NCI-H1694 (cell line): ENCODE measurements at places on chromosomes 1 and 21.

DNA sequence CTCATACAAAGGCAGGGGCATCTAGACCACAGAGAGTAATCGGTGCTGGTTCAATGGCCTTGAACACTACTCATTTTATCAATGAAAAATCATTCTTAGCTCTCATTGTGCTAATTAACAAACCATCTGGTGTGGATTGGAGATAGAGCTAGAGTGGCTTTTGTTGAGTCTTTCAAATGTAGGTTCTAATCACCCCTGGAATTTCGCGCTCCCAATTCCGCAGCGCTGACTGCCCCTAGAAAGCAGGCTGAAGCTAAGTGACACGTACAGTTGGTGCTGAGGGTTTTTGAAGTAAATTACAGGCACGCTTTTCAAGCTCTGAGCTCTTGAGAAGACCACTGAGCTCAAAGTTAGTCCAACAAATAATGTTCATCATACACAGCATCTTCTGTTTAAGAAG, 31.2 kb upstream of the CA6 start:
- DNase-seq, result no peak

- DNase-seq, result no peak
These were observed 3.3 kb downstream of the HNRNPU start for GRCh38 chr1:244860914-244861610.

DNA sequence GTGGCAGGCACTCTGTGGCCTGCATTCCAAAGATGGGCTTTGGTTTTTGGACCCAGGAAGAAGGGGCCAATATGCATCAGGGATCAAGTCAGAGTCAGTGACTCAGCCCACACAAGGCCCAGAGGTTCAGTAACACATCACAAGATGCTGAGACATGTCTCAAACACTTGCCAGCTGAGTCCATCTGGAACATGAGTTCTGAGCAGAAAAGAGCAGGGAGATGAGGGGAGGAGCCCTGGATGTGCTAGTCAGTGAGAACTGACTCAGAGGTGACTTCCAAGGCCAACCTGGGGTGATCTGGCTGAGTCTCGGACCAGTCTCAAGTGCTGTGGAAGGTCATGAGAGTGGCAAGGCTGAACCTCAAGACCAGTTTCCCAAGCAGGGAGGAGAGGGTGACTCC, 150.1 kb downstream of the CDC7 start:
- DNase-seq, result peak; percentile 4

- no peak for DNase-seq
These were observed 13.0 kb upstream of the PLPPR5 start for GRCh38 chr1:99017655-99018054.

DNA sequence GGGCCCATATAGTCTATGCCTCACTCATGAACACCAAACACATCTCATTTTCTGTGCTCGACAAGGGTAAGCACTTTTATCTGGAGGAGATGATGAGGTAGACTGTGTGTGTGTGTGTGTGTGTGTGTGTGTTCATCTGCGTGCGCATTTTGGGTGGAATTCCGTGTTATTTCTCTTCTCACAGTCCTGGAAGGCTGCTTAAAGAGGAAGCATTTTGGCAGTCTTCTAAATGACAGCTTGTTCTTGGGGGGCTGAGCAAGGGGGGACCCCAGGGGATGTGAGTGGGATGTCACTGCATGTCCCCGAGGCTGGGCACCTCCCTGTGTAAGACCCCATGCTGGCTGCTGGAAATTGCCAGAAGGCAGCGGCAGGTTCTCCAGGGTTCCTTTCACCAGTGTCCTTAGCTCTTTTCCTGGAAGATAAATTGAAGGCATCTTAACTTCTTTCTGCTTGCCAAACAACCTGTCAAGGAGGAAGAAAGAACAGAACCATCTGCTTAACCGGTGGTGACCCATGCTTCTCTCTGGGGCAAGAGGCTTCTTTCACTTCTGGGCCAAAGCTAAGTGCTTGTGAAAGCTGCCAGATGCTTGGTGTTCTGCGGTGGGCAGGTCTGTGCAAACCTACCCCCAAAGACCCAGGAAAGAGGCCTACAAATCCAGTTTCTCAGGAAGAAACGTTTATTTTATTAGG, 9.9 kb upstream of the RD3 start:
- DNase-seq, result no peak

DNA sequence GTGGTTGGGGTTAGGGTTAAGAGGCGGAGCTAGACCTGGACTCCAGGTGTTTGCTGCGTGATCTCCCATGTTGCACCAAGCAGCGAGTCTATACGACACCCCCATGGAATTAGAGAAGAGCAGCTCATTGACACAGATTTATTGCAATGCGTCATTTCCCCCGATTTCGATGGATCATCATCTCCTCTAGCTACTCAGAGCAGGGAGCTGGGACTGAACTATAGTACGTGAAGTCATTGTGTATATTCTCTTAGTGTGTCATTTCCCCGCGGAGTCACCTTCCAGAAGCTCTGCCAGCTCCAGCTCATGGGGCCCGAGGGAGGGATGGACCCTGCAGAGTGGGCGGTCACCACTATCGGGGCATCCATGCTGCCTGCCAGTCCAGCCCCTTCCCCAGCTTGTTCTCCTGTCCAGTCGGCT, 7.5 kb upstream of the C2CD2 start:
- DNase-seq, result no peak

DNA sequence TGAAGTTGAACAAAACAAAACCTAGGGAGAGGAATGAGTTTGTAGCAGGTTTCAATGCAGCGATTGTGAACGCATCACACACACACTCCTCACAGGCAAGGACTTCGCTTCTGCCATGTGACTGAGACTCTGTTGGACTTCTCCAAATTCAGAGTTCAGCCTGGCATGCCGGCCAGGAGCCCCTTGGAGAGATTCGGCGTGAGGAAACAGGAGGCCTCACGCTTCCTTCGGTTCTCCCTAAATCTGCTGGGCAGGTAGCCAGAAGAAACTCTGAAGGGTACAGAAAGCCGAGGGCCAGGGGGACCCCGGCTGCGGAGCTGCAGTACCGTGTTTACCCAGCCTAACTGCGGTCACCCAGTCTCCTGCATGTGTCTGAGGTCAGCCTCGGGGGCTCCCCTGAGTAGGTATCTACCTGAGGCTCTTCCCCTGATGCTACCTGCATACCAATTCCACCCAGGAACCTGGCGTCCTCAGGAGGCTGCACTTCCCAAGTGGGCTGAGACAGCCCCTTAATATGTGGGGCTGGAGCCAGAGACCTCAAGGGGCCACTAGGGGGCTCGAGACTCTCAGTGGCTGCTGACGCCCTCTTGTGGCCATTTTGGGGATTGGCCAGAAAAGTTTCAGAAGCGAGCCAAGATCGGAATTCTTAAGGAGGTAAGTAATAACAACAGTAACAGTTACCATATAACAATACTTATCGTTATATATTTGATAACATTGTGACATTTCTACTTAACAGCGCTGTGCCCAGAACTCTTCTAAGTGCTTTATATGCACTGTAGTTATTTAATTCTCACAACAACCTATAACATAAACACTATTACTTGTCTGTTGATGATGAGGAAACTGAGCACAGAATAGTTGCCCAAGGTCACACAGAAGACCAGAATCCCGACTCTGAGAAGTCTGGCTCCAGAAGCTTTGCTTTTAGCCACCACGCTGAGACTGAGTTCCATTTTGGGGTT, 2.7 kb upstream of the ANXA9 start:
- DNase-seq, result peak; percentile 92

GRCh38 chr21:37886120-37886519, 30.1 kb downstream of the KCNJ6 start:
- no peak for DNase-seq

DNA sequence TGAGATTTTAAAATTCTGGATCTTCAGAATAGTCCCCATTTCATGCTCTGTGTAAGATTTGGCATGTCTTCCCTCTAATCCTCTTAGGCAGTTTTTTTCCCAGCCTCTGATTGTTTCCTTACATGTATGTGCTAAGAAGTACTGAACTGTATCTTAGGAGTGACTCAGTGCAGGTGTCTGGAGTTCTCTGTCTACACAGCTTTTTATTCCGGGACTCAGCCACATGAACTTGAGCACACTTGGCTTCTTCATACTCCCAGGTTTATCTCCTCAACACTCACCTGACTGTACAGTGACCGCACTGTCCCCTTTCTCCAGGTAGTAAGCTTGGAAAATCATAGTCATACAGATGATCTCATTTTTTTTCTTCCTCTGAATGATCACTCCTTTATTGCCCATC, 50.7 kb downstream of the SYT14 start:
- no peak for DNase-seq

- DNase-seq, result no peak
These were observed 371 bp downstream of the ARID1A start for GRCh38 chr1:26696119-26696653.

DNA sequence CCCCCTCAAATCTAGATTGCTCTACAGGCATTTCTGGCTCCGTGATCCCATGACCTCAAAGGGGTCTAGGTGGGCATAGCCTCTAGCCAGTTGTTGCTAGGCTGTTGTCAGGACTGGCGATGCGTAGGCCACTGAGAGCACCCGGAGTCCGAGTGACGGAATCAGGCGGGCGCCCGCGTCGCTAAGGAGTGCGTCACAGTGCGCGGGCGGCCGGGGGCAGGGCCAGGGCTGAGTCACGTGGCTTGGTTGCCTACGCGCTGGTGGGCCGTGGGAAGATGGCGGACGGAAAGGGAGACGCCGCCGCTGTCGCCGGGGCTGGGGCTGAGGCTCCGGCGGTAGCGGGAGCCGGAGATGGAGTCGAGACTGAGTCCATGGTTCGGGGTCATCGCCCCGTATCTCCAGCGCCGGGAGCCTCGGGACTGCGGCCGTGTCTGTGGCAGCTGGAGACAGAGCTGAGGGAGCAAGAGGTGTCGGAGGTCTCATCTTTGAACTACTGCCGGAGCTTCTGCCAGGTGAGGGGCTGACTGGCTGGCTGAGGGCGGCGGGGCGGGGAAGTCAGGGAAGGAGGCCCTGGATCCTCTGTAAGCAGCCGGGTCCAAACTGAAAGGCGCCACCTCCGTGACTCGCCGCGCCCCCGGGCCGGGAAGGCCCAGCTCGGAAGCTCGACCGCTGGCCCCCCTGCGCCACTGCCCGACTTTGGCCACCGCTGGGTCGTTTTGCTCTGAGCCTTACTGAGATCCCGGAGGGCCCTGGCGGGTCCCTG, at the start of gene RLF:
TSS of gene RLF (plus strand) at position 263 of the 763 bp plus-strand sequence. CDS start at position 276, 13 bp downstream.
- DNase-seq, result peak; percentile 86

GRCh38 chr1:150528196-150528595, 12.6 kb downstream of the FALEC start:
- no peak for DNase-seq

DNA sequence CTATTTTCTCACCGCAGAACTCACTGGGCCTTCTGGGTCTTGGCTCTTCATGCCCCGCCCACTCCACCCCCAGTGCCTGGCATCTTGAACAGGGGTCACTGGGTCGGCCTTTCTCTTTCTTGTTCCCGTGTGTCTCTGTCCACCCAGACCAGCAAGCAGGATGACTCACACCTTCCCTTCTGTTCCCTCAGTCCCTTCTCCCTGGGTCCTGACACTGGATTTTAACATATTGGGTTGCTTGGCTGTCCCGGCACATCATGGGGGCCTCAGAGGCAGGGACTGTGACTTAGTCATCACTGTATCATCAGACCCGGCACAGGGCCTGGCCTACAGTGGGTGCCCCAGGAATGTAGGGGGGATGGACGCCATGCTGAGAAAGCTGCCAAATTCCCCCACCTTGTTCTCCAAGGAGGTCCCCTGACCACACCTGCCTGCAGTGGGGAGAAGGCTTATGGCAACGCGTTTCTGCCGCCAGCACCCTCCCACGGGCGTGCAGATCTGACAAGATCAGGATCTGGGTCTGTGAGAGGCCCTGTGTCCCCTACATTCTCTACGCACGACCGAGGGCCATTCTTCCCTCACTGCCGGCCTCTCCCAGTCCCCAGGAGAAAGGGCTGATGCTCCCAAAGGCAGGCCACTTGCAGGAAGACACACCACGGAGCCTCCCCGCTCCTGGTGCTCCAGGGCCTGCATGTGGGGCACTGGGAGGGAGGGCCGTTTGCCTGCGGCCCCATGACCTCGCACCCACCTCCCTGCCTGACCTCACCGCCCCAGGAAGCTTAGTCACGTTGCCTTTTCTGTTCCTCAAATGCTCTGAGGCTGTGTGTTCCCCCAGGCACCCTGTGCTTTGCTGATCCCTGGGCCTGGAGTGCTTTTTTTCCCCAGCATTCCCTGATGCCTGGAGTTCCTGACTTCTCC, 157.2 kb upstream of the TMEM51 start:
- no peak for DNase-seq

DNA sequence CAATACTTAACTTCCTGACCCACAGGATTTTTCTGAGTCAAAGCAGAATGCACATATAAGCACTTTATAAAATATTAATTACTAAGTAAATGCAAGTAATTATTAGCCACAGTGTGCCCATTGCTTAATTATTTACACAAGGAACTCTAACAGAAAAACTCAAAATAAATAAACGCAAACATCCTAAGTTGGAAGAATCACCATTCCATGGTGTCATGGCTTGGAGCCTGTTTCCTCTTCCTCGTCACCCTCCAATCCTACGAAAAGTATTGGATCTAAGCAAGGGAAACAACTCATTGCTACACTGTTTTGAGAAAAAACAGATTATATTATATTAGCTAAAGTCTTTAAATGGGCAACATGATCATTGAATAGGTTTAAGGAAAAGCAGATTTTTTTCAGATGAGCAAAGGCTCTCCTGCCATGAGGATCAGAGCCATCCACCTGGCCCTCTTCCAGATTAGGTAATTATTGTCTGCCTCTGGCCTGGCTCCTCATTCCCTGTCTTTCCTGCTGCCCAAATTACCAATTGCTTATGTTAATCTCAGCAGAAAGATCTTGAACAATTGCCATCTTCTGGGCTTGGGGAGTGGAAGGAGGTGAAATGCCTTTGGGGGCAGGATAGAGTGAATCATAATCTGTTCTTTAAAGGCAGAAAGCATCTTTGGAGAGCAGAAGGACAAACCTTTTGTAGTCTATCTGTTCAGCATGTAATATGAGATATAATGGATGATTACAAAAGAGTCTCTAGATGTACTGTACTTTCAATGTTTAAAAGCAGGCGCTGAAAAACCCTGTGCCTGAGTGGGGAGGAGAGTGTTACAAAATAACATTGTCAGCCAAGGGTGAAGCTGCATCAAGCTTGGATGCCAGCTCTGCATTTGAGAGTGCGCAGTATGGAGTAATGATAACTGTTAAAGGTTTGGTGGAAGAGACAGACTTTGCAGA, 121.2 kb downstream of the DUSP10 start:
- peak; percentile 25 for DNase-seq

- DNase-seq, result no peak
These were observed 53.7 kb downstream of the PAX7 start for GRCh38 chr1:18684303-18684702.

- no peak for DNase-seq
These were observed 322 bp downstream of the DCLRE1B start for GRCh38 chr1:113905435-113905861.
